ENCODE measurements at places on chromosomes 7 and 10.
A peak's percentile ranks its signal among the peaks of the same experiment; 100 is the strongest.

DNA sequence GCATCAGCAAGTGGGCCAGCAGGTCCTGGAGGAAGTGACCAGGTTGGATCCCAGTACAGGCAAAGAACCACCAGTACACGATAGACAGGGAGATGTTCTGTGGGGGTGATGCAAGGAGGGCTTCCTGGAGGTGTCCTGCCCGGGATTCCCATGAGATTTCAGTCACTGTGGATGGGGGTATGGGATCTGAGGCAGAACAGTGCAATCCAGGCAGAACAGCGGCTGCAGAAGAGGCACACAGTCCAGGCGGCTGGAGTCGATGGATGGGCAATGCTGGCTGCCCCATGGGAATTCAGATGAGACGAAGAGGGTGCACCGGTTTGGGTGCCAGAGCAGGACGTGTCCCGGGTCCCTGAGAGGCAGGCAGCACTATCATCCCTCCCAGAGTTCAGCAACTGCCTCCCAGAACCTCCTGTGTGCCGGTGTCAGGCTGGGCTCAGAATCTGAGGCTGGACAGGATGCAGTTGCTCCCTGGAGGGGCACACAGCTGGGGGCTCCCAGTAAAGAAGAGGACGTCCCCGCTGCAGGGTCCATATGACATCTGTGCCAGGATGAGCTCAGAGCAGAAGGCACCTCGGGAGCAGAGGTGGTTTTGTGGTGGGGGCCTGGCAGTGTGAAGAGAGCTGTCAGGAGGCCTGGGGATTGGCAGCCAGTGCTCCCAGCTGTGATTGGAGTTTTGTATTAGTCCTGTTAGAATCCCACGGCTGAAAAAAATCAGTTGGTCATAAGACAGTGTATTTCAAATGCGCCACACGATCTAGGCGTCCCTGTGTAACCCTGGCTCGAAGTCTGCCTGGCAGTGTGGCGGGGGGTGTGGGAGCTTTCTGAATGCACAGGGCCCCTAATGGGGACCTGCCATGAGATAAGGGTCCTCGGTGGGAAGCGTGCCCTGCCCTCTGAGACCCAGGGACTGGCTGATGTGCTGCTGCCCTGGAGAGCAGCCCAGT is 3.2 kb downstream of the KNDC1 start:
- ATAC-seq, result no peak

DNA sequence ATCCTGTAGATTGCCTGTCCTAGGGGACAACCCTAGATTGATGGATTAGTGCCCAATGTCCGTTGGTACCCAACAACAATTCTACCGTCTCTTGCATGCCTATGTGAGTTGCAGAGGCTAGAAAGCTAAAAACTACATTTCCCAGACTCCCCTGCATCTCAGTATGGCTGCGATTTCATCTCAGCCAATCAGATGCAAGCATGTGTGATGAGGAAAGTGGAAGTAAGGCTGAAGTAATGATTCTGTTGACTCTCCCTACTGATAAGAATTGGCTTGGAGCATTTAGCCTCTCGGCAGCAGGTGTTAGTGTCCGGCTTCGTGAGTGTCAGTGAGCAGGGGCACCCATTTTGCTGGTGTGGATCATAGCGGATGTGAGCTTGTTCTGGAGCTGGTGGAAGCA is 171.9 kb downstream of the FGFR2 start:
- no peak for ATAC-seq

DNA sequence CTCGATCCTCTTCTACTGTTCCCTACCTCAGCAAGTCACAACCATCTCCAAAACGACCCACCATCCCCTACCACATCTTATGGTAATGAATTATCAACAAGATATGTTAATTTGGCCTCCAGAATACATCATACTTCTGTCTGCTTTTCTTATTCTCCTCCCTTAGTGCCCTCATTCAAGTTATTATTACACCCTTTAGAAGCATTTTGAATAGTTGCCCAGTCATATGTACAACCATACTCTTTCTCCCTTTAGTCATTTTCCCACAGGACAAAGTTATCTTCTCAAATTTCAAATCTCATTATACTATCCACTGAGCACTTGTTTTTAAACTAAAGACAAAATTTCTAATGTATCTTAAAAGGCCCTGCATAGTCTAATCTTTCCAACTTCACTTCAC is 71.0 kb downstream of the GNAT3 start:
- no peak for ATAC-seq

DNA sequence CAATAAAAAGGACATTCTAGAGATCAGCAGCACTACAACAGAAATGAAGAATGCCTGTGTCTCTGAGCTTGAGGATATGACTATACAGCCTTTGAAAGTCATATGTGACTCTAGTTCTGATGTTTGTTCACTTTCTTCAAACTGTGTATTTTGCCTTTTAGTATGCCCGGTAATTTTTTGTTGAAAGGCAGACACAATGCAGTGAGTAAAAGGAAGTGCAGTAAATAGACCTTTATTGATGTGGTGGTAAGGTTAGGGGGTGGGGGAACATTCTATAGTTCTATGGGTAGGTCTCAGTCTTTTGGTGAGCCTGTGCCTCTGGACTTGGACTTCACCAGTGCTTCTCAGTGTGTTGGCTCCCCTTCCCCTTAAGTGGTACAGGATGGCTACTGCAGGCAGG is 143.5 kb upstream of the CDC14C start:
- ATAC-seq, result no peak

DNA sequence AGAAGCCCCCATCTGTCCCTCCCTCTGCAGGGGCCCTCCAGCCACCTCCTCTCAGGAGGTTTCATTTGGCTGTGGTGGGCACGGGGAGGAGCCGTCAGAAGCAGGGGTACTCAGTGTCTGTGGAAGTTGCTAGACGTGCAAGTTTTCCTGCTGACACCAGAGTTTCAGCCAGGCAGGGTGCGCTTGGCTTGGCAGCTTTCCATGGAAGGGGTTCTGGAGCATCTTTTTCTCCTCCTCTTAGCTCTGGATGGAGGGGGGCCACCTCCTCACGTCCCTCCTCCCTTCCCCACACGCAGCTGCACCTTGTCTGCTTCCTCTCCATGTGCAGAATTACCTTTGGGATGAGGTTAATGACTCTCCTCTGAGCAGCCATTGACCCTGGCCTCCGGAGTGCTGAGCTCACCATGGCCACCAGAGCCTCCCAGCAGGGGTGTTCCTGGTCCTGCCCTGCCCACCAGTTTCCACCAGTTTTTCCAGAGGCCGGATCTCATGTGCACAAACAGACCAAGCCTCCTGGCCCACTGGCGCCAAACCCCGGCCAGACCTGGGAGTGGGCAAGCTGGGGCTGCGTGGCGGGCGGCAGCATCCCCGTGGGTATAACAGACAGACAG is 579.8 kb upstream of the FOXK1 start:
- ATAC-seq, result no peak

GRCh38 chr7:101816595-101817470 is 593 bp upstream of the CUX1 start:
- peak; percentile 24 for ATAC-seq

- no peak for ATAC-seq
Measured at GRCh38 chr10:95518455-95519452, 42.4 kb downstream of the SORBS1 start.

DNA sequence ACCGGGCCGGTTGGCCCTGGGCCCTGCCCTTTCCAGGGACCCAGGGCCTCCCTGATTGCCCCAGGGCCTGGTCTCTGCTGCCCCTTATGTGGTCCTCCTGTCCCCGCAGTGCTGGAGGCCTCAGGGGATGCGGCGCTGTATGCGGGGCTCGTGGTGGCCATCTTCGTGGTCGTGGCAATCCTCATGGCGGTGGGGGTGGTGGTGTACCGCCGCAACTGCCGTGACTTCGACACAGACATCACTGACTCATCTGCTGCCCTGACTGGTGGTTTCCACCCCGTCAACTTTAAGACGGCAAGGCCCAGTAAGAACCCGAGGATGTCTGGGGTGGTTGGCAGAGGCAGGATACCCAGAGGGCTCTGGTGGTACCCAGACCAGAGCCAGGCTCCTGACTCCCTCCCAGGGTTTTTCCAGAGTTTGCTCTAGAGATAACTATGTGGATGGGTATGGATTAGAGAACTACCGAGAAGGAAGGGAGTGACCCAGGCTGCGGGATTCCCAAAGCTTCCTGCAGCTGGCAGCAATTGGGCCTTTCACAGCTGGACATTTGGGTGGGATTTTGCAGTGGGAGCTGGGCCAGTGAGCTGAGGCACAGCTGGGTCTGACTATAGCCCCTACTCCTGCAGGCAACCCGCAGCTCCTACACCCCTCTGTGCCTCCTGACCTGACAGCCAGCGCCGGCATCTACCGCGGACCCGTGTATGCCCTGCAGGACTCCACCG is 28.1 kb upstream of the SLC29A3 start:
- no peak for ATAC-seq

DNA sequence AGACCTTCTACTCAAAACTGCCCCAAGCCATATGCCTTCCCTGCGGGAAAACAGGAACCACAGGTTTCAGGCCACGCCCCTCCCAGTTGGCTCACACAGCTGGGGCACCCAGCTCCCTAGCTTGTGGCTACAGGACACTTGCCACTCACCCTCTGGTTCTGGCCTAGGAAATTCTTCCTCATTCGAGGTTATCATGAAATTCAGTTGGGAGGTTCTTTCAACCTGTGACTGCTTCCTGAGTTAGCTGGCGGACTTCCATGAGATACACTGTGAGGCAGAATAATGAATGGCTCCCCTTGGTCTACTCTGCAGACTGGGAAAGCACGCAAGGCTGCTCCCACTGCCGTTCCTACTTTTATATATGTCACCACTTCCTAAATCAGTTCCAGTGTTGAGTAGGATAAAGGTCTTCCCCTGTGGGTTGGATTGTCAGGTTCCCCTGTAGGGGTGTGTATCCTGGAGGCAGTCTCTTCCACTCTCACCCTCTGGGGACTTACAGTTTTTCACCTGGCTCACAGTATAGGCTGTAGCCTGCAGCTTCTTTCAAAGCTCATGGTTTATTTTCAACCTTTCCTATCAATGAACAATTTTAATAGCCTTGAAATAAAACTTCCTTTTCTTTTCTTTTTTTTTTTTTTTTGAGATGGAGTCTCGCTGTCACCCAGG is 37.0 kb downstream of the GPR22 start:
- ATAC-seq, result no peak

DNA sequence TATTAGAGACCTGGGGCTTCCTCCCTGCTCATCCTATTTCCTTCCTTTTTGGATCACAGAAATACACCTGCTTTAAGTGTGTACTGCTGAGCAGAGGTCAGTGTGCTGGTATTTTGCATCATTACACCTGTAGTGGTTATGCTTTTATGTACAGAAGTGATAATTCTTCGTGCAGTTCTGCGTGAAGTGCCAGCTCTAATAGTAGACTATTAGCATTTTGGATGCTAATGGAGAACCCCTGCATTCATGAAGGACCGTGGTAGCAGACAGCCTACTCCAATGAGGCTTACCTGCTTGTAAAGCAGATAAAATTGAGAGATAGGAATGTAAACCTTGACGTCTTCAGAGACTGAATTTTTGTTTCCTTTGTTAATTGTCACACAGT is 114.3 kb downstream of the CDK14 start:
- no peak for ATAC-seq

- no peak for ATAC-seq
Measured at GRCh38 chr10:11715815-11716494, 26.2 kb upstream of the ECHDC3 start.

DNA sequence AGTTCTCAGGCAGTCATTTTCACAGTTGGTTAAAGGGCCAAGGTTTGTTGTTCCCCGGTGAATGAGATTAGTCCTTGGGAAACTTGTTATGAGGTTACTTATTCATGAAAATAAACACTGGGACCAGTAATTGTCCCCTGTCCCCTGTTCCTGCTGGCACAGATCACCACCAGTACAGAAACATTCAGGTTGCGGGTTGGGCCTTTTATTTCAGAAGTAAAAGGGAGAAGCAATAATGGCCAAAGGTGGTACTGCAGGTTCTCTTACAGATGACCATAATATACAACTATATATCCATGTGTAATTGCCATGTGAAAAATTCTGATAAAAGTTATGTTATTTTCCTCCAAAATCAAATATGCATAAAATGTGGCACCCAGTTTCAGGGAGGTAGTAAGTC is 442.0 kb downstream of the SORCS1 start:
- ATAC-seq, result no peak

- ATAC-seq, result no peak
Measured at GRCh38 chr7:56105508-56105907, 768 bp downstream of the CHCHD2 start.

DNA sequence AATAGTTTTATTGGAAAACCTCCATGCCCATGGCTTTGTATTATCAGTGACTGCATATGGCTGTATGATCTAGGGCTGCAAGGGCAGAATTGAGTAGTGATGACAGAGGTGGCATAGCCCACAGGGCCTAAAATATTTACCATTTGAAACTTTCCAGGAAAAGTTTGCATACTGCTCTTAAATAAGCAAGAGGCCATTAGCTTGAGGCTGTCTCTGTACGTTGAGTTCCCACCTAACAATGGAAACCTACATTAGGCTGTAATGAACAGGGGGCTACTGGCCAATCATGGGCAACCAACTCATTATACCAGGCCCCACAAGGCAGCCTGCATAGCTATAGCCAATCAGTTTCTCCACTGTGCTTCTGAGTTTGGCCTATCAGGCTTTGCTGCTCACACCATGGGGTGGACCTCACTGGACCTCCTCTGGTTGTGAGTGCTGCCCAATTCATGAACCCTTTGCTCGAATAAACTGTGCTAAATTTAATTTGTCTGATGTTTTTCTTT is 673 bp upstream of the ST8SIA6 start:
- no peak for ATAC-seq

- ATAC-seq, result no peak
Measured at GRCh38 chr10:79077488-79078173, 8.9 kb downstream of the ZMIZ1 start.

DNA sequence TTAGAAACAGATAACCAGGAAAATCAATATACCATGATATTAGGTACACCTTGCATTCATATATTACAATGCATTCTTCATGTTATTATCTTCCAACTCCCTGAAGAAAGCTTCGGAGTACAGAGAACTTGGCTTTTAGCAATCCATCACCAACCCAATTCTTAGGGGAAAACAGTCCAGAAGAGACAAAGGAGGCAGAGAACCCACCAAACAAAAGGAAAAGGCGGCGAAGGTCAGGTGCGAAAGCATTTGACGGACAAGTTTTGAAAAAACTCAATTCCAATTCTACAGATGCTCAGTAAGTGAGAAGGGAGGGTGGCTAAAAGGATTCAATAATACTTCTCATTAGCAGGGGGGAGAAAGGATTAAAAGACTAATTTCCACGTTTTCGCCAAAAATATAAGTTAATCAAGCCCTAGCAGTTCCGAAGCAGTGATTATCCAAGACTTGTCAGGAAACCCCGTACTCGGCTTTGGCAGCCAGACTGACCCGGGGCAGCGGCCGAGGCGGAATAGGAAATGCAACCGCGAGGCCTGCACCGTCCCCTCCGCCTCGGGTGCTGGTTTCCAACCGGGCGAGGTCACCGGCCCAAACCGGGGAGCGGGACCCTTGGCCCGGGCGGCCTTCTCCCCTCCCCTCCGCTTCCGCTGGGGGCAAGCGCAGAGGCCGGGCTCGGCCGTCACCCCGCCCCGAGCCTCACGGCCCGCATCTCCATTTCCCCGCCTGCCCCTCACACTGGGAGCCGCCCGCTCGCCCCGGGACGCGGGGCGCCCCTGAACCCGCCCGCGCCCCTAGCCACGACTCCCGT is 747 bp downstream of the GDI2 start:
- ATAC-seq, result peak; percentile 59

GRCh38 chr10:106897719-106898118 is 266.8 kb downstream of the SORCS1 start:
- ATAC-seq, result no peak

Data from stimulated activated memory B cell treated with anti-CD40 and anti-IgM and Interleukin-4, amounts not matched to agents 10 μg/mL and 1 μg/mL and 100 μg/mL, for 72 hours (primary cell).